ENCODE measurements at places on chromosomes 7 and 10.

DNA sequence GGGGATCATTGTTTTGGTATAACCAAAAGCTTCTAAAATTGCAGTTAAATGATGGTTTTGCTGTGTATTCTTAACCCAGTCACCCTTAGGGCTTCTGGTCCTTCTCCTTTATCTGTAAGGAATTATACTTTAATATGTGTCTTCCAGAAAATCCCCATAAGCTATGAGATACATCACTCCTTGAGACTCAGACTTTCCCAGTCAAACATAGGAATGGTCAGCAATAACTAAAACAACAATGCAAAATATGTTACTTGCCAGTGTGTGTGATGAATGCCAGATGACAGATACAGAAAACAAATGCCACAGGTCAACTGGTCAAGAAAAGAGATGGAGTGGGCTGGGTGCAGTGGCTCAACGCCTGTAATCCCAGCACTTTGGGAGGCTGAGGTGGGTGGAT lies 10.1 kb downstream of the ADD3 start:
- DNase-seq, result no peak

- peak; percentile 30 for DNase-seq
Measured at GRCh38 chr10:103592186-103593021, 98.9 kb downstream of the NEURL1 start.

DNA sequence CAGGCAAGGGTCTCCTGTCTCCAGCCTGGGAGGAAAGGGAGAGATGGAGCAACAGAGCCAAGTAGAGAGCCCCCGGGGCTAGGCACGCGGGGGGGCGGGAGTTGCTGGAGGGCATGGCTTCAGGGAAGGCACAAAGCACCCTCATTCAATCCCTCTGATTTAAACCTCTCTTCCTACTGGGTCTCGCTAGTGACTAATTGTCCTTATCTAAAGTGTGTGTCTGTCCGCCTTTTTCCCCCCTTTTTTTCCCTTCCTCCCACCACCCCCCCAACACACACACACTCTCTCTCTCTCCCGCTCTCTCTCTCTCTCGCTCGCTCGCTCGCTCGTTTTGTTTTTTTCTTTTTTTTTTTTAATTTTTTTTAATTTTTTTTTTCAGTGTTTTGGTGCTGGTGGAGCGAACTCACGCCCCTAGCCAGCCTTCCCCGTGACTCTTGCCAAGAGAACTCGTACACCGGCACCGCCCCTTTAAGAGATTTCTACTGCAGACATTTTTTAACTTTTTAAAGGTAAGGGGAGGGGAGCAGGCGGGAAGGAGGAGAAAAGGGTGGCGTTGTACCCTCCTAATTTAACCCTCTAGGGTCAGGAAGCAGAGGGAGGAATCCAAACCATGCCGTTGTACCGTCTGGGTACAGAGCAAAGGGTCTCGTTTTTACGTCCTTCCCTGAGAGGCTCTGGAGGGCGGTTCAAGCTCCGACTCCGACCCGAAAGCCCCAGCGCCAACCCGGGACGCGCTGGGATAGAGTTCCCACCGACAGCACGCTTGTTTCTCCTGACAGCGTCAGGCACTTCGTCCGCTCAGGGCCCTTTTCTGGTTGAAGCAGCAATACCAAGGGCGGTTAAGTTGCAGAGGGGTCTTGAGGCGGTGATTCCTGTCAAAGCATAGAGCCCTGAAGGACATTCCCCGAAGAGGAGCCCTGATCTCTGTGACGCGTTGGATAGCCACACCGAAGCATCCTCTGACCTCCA lies at the start of gene HPSE2:
HPSE2 (minus strand) TSS at position 195 of the 969 bp plus-strand sequence.
- no peak for DNase-seq

DNA sequence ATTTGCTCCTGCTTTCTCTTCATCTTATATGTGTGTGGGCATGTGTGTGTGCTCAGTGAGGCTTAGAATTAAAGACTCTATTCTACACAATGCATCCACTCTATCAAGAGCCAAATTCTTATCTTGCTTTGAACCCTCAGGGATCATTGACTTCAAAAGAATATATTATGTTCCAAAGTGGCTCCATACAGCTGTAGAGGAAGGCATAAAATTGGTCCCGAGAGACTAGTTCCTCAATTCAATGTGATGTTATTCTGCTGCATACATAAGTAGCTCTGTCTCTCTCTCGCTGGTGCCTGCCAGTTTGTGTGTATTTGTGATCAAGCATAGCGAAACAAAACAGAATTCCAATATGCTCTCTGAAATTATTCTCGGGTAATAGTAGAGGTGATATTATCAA lies 997.9 kb upstream of the POT1 start:
- DNase-seq, result no peak

All from HepG2 (cell line).